Activated CD4-positive, alpha-beta memory T cell treated with anti-CD3 and anti-CD28 coated beads for 36 hours (primary cell): ENCODE measurements at places on chromosomes 12 and 14.

DNA sequence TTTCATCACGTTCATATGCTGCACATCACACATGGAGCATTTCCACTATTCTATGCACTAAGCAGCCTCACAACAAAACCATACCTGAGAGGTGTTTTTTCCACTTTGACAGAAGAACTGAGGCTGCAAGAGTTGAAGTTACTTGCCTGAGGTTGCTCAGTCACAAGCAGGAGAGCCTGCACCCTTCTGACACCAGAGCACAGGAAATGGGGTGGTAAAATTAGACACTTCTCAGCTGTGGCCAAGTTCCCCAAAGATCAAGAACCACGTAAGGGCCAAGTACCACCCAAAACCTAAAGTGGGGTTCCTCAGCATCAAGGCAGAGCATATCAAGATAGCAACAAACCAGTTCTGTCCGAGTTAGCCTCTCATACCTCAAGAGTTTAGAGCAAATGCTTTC lies 185.8 kb downstream of the CAPZA3 start:
- no peak for DNase-seq

DNA sequence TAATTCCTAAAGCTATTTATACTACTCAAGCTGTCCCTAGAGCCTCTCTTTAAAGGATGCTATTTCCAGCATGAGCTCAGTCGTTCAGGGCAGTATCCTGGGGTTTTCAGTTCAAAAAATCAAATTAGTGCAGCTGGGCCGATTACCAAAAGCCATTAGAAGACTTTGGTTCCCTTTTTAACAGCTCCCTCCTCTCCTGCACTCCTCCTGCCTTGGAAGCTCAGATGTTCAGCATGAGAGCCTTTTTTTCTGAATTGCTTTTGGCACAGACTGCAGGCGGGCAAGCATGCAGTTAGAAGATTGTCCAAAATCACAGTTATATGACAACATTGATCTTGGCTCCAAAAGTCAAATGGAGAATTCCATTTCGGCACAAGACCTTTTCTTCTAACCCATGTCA lies 179.6 kb downstream of the SLC35F4 start:
- no peak for DNase-seq

GRCh38 chr12:15278816-15279658 lies 43.3 kb upstream of the PTPRO start:
- DNase-seq: no peak

DNA sequence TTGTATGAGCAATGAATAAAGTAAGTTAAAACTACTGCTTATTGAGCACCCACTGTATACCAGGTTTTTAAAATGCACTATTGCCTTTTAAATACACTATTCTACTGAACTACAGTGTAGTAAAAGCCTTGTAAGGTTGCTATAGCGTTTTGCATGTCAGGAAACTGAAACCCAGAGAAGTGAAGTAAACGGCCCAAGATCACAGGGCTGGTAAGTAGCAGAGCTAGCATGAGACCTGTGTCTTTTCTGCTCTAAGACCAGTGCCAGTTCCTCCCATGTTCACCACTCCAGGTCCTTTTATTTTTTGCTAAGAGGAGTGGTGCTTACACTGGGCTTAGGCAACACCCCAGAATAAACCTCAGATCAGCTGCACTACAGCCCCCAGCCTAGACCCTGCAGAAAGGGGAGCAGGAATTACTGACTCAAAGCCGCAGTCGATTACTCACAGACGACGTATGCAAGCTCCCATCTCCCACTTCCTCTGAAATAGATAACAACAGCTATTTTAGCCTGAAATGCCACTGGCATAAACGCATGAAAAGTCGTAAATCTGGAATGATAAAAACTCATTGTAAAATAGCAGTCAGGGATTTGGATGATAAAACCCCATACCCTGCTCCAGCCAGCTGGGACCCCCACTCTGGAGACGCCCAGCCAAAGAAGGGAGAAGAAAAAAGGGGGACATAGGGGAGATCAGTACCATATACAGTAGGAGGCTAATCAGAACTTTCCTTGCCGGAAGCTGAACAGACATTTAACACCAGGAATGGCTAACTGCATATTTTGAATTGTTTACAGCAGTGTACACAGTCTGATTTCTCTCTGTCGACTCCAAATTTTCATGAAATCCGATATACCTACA lies 108.3 kb downstream of the NUAK1 start:
- peak; percentile 10 for DNase-seq

GRCh38 chr12:7460375-7461259 lies 16.7 kb upstream of the CD163L1 start:
- peak; percentile 67 for DNase-seq

DNA sequence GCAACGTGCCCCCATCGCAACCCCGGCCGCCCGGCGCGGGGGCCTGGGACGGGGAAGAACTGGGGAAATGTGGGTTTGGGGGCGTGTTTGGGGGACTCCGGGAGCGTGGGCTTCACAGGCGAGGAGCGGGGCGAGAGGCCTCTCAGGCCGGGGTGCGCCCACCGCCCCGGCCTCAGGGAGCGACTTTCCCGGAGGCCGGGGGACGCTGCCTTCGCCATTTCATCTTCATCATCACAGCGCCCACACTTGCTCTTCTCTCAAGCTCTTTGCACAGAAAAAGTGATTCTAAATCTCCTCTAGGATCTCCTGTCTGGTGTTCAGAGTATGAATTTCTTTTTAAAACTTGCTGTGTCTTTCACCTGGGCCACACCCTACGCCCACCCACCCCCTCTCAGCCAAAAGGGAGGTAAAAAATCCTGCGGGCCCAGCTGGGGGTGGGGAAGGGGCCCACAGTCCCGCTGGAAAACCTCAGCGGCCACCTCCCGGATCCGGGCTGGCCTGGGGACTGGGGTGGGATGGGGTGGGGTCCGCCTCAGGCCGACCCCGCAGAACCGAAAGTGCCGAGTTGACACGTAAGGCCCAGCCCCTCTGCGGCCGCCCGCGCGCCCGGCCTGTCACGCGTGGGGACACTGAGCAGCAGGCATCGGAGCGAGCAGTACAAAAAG lies 7.4 kb downstream of the CDKN1B start:
- peak; percentile 32 for DNase-seq

- no peak for DNase-seq
Observed at GRCh38 chr12:3480764-3481163, 10.2 kb upstream of the PRMT8 start.

- no peak for DNase-seq
Observed at GRCh38 chr12:46933947-46934346, 108.2 kb upstream of the SLC38A4 start.

GRCh38 chr14:42911642-42912041 lies 1305.0 kb downstream of the LRFN5 start:
- DNase-seq: no peak

GRCh38 chr12:21384261-21384660 lies 11.6 kb downstream of the IAPP start:
- DNase-seq: no peak

GRCh38 chr14:51242545-51243490 lies 2.8 kb downstream of the TMX1 start:
- DNase-seq: peak; percentile 14

- peak; percentile 53 for DNase-seq
Observed at GRCh38 chr12:14167005-14167628, 185.7 kb upstream of the GRIN2B start.

DNA sequence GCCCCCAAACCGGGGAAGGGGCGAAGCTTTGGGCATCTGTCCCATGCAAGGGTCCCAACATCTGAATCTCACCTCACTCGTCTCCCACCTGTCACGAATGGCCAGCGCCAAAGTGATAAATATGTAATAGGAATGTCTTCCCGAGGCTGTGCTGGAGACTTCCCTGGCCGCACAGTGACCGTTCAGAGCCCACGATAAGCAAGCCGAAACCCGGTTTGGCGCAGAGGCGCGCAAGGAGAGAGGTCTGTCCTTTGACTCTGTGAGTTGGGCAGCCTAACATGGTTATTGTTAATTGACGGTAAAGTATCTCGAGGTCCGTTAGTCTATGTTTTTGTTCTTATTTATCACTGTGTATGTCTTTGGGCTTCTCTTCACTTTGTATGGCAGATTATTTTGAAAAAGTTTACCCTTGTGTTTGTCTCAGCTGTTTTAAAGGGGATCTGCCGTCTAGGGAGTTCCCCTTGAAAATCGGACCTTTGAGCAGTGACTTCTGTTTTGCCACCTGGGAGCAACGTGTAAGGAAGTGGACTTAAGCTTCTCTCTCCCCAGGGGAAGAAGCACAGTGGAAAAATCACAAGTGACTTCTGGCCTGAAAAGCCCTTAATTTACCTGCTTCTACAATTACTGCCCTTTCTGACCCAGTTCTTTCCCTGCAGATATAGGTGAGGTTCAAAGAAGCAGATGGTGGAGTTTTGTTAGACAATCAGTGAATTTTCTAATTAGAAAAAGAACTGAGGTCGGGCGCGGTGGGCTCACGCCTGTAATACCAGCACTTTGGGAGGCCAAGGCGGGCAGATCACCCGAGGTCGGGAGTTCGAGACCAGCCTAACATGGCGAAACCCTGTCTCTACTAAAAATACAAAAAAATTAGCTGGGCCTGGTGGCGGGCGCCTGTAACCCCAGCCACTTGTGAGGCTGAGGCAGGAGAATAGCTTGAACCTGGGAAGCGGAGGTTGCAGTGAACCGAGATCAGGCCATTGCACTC lies 1.1 kb upstream of the TM9SF1 start:
- no peak for DNase-seq

DNA sequence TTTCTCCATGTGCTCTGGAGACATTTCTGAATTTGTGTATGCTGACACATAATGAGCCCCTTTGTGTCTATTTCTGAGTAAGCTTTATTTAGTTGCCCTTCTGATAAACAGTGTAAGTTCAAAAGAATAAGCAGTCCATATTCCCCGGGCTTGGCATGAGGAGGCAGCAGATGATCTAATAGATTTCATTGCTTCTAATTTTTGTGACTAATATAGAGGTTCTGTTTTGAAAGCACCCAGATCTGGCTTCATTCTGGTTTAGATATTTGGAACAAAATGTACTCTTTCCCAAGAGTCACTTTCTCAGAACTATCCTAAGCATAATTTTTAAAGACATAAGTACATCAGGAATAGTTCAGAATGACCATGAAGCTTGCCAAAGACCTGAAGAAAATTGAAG lies 290.9 kb downstream of the BTG1 start:
- no peak for DNase-seq

- DNase-seq: no peak
Observed at GRCh38 chr14:73712071-73712506, 2.1 kb downstream of the PNMA1 start.

DNA sequence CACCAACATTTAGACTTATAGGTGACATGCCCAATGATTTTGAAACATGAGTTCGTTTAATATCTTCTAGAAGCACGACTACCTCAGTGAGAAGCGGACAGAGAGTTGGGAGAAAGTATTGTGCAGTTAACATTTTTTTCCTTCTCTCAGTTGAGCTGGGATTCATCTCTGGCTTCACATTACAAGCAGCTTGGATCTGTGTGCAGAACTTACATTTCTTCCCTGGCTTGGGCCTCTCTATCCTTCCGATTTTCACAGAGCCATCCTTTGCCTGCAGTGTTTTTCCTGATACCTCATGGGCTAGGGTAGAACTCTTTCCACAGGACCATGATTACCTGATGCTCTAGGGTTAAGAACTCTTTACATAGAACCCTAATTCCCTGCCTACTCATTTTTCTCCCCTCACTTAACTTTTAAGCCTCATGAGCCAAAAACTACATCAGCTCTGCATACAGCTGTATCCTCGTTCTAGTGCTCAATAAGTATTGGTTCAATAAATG lies 86.5 kb downstream of the FLRT2 start:
- DNase-seq: no peak

DNA sequence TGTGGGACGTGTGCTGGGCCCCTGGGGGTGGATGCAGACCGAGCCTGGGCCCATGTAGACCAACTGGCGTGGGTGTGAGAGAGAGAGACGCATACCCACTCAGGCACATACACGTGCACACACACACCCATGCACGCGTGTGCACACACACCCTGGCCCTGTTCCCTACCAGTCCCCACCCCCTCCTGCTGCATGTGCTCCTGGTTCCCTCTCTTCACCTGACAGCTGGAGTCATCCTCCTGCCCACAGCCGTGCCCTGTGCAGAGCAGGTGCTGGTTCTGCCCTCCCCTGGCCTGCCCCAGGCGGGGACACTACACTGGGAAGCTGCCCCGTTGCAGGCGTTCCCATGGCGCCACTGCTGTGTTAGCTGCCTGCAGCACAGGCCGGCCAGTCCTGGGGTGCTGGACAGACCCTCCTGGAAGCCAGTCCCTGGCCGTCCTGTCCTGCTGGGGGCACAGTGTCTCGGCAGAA lies 18.5 kb downstream of the PACS2 start:
- no peak for DNase-seq

GRCh38 chr12:25328072-25328712 lies 77.5 kb upstream of the KRAS start:
- DNase-seq: no peak

DNA sequence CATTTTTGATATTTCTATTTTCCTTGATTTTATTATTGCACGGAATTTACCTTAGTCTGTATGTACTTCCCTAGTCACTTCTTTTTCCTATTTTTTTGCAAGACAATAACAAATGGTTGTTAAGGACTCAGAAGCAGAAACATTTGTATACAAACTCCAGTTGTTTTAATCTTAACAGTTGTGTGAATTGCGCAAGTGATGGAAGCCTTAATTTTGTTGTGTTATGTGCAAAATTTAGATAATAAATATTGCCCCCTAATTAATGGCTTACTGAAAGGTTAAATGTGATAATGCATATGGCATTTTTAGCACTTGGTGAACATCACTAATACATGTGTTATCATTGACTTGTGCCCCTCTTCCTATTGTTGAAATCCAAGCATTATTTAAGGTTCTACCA lies 82.0 kb downstream of the MGAT4C start:
- no peak for DNase-seq

DNA sequence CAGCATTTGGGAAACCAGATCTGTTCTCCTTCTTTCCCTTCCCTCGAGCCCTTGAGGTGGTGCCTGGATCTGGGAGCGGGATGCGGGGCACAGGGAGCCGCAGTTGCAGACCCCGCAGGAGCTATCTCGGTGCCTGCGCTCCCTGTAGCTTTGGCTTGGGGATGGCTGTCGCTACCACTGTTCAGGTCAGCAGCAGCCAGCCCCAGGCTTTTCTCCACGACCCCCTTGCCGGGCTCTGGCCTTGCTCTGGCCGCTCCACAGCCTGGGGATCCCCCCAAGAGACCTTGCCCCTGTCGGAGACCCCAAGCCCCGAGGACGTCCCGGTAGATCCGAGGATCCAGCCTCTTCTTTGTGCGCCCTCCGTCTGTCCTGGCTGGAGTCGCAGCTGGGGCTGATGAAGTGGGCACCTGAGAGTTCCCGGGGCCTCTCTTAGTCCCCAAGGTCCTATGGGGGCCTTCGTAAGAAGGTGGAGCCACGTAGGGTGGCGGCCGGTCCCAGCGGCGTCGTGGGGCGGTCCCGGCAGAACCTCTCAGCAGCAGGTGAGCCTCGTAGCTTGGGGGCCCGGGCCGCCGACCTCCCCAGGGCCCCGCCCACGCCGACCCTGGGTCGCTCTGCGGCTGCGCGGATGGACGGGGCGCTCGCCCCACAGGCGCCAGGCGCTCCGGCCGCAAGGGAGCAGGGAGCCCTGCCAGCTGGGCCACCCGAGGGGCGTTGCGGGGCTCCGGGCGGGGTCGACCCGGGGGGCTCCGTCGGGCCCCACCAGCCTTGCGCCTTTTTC lies 1.3 kb downstream of the DDN start:
- DNase-seq: peak; percentile 32

DNA sequence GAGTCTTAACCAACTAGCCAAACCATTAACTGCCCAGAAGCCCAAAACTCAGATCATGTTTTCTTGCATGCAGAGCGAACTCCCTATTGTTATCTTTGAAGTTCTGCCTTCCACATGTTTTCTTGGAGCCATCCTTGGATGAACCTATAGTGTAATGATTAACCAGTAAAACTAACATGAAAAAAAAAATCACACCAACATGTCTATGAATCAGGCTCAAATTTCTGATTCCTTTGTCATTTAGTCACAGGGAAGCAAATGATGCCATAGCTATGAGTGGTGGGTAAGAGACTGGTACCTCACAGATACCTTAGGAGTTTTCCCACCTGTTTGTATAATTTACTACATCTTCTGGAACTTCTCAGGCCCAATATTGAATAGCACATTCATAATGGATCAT lies 70.7 kb downstream of the PTPRO start:
- no peak for DNase-seq
